ENCODE measurements at places on chromosomes 3 and 15.

- no peak for DNase-seq
These were observed 1.5 kb downstream of the FAH start for GRCh38 chr15:80154336-80154735.

- no peak for DNase-seq
These were observed 123.4 kb upstream of the MB21D2 start for GRCh38 chr3:193040836-193041672.

DNA sequence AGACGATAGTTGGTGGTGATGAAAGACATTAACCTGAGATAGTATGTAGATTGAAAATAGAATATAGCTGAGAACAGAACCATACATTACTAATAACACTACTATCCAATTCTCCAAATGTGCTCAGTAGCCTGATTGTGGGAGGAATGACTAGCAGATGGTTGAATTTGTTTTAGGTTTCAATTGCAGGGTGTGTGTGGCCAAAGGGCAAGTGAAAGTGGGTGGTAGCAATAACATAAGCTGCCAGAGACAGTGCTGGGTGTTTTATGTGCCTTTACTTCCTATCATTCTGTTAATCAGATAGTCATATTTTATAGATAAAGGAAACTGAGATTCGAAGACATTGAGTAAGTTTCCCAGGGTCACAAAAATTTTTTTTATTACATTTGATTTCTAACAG is 249.5 kb upstream of the ARL6 start:
- no peak for DNase-seq

GRCh38 chr3:184814214-184814613 is 2.2 kb downstream of the VPS8 start:
- DNase-seq: no peak

- no peak for DNase-seq
These were observed 9.2 kb upstream of the RFC4 start for GRCh38 chr3:186815435-186815834.

DNA sequence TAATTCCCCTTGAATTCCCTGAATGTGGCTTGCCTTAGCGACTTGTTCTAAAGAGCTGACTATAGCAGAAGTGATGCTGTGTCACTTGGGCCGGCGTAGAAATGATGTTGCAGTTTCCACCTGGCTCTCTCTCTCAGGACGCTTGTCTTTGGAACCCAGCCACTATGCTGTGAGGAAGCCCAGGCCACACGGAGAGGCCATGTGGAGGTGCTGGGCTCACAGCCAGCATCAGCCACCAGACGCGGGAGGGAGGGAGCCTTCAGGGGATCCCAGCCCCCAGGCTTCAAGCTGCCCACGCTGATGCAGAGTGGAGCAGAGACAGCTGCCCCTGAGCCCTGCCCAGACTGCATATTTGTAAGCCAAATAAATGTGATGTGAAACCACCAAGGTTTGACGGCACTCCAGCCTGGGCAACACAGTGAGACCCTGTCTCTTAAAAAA is 18.6 kb downstream of the RNU5B-1 start:
- DNase-seq: no peak

- DNase-seq: no peak
These were observed 4.5 kb downstream of the INKA1 start for GRCh38 chr3:49807431-49808114.

DNA sequence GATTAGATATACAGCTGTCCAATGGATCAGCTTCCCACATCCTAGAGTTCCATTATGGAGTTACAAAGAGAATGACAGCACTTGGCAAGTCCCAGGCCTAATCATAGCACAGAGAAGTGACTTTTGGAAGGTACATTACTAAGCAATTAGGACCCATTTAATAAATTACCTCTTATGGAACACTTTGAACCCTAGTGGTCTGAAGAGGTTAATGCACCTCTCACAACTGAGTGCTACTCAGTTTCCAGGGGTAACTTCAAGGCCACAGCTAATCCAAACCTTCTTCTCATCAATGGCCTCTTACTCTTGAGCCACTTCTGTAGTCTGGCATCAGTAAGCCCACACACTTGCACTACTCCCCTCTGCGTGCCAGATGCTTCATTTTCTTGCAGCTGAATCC is 34.9 kb upstream of the MEIS2 start:
- no peak for DNase-seq

- DNase-seq: no peak
These were observed 799 bp upstream of the C2CD4B start for GRCh38 chr15:62165793-62166375.

Data from activated CD4-positive, alpha-beta T cell treated with anti-CD3 and anti-CD28 coated beads for 48 hours (primary cell).